ENCODE measurements at places on chromosomes 16 and 17.

- peak; percentile 55 for DNase-seq
Observed at GRCh38 chr17:30956764-30957374, 14.0 kb upstream of the RNF135 start.

DNA sequence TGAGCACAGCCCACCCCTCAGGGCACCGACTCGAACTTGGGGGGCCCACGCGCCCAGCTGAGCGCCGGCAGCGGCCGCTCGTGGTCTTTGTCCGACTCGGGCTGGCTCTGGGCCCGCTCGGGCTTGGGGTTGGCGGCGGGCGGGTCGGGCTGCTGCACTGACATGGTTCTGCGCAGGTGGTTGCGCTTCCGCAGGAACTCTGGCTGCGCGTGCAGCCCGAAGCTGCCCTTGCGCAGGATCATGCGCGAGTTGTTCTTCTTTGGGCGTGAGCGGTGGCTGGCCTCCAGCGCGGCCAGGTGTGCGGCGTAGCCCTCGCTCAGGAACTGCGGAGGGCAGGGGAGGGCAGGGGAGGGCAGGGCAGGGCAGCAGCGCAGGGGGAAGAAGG, 11.1 kb downstream of the PIMREG start:
- DNase-seq: peak; percentile 81

- peak; percentile 26 for DNase-seq
Observed at GRCh38 chr16:89194340-89195311, 5.7 kb downstream of the SLC22A31 start.

- no peak for DNase-seq
Observed at GRCh38 chr16:8893426-8893825, 11.3 kb downstream of the LITAFD start.

DNA sequence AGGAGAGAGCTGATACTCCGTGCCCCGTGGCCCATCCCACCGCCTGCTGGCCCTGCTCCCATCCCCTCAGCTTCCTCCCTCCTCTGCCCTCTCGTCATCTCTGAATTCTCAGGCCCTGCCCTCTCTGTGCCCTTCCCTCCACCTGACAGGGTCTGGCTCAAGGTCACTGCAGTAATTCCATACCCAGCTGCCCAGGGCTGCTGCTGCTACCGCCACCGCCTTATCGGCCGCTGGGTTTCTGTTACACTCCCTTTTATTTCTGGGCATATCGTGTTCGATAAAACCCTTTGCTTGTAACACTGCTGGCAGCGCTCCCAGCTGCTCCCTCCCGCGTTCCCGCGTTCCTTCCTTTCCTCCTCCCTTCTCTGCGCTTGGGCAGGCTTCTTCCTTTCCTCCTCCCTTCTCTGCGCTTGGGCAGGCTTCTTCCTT, 1.2 kb downstream of the EPN3 start:
- DNase-seq: no peak

DNA sequence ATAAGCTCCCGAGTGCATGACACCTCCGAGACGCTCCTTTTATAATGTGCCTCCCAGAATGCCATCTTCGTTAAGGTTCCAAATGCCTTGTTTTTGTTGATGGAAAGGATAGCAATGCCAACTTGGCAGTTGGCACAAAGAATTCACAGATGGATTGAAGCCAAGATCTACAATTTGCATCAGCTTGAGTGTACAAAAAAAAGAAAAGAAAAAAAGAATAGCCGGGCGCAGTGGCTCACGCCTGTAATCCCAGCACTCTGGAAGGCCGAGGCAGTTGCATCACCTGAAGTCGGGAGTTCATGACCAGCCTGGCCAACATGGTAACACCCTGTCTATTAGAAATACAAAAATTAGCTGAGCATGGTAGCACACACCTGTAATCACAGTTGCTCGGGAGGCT, 7.6 kb downstream of the TBC1D16 start:
- DNase-seq: no peak

- DNase-seq: no peak
Observed at GRCh38 chr17:39525801-39526506, 64.7 kb downstream of the CDK12 start.
